ENCODE measurements at places on chromosomes 16 and 17.

GRCh38 chr17:77385750-77386501, 245.2 kb downstream of the SEC14L1 start:
- DNase-seq = no peak

GRCh38 chr16:74304835-74305176, 8.2 kb downstream of the PSMD7 start:
- no peak for DNase-seq

DNA sequence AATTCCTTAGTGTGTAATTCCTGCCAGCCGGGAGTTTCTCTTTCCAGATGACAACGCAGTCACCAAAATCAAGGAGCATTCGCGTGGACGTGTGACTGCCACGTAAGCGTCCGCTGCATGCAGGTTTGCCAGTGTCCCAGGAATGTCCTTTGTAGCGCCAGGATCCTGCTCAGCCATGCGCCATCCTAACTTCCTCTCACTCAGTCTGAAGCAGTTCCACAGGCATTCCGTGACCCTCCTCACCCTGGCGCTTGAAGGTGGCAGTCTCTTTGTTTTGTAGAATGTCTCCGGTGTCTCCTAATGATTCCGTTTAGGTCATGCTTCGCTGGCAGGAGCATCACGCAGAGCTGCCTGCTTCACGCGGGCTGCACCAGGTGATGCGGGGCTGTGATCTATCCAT, 88.6 kb downstream of the RPTOR start:
- no peak for DNase-seq

DNA sequence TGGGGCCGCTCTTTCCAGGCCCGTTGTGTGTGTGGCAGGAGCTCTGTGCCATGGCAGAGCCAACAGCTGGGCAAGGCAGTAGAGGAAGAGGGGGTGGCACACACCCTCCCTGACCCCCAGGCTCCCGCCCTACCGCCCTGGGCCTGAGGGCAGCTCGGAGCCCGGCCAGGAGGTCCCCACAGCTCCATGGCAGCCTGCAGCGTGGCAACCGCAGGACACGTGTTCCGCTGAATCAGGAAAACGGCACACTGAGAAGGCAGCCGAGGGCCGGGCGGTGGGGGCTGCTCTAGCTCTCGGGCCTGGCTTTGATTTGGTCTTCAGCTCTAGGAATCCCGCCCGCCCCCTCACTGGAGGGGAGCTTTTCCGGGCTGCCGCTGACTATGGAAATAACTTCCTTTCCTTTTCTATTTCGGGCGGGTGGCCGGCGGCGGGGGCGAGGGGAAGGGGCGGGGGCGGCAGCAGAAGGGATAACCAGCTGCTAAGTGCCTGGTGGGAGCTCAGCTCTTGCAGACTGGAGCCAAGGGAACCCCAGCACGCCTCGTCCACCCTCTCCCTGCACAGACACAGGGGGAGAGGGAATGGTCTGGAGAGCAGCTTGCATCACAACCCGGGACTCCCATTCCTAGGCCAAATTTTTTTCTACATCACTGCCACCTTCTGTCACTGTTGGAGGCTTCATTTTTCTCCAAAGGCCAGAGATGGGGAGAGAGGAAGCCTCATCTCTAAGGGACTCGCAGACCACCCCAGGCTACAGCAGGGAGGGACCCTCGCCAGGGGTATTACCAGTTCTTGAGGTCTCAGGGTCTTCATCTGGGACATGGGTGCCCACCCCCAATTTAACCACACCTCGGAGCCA, 24.8 kb upstream of the MRPS23 start:
- peak; percentile 66 for DNase-seq

DNA sequence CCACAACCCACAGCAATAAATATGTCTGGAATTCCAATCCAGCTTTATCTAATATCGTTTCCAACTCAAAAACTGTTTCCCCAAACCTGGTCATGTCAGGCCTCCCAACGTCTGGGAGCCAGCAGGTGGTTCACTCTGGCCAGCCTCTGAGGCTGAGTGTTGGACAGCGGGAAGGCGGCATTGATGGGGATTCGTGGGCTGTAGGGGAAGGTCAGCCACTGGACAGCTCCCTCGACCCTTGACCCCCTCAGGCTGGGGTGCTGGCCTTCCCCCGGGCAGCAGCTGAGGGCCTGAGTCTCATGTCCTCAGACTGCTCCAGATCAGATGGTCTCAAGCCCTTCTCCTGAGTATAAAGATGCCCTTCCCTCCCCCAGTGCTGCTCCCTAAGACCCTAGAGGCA, 50.2 kb downstream of the SDK2 start:
- DNase-seq = no peak

GRCh38 chr17:20225162-20226115, 216.3 kb downstream of the SPECC1 start:
- no peak for DNase-seq

- DNase-seq = no peak
These were observed 997 bp upstream of the CDH11 start for GRCh38 chr16:65122724-65123395.

- no peak for DNase-seq
These were observed 6.1 kb upstream of the CCL8 start for GRCh38 chr17:34313164-34313563.

DNA sequence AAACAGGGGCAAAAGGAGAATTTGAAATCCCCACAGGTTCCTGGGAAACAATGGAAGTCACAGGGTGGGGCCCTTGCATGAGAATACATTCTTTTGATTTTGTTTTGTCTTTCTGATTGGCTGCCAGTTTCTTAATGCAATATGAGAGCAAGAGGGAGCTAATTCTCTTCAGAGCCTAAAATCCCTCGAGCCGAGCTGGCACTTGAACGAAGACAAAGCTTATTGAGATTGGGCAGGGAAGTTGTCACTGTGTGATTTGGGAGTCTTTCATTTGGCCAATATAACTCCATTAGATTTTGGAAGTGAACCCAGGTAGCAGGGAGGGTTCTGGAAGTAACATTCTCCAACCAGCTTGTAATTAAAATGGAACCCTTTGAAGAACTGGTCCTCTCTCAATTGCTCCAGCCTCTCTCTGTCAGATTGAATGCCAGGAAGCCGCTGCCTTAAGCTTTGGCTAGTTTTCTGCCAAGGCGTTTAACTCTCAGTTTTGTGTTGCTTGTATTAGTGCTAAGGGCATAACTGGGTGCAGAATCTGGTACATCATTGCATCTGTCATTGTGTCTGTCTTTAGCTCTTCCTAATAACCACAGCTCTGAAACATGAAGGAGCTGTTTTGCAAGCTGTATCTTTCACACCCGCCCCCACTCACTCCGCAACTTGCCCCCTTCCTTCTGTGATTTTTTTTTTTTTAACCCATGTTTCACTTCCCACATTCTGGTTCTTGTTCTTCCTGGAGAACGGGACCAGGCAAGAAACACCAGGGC, 272.0 kb downstream of the MAF start:
- DNase-seq = no peak

All from activated naive CD4-positive, alpha-beta T cell treated with anti-CD3 and anti-CD28 coated beads for 36 hours (primary cell).